ENCODE measurements at places on chromosomes 6 and 20.

DNA sequence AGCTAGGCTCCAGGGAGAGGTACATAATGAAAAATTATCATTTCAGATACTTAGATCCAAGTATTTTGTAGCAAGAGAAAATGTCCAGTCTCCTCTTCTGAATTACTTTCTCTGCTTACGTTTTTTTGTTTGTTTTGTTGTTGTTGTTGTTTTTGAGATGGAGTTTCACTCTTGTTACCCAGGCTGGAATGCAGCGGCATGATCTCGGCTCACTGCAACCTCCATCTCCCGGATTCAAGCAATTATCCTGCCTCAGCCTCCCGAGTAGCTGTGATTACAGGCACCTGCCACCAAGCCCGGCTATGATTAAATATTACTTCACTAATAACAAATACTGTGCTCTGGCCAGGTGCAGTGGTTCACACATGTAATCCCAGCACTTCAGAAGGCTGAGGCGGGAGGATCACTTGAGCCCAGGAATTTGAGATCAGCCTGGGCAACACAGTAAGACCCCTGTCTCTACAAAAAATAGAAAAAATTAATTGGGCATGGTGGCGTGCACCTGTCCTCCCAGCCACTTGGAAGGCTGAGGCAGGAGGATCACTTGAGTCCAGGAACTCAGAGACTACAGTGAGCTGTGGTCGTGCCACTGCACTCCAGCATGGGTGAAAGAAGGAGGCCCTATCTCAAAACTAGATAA is 155.0 kb upstream of the JARID2 start:
- DNase-seq, result no peak

GRCh38 chr20:5328268-5328667 is 11.5 kb upstream of the PROKR2 start:
- no peak for DNase-seq

DNA sequence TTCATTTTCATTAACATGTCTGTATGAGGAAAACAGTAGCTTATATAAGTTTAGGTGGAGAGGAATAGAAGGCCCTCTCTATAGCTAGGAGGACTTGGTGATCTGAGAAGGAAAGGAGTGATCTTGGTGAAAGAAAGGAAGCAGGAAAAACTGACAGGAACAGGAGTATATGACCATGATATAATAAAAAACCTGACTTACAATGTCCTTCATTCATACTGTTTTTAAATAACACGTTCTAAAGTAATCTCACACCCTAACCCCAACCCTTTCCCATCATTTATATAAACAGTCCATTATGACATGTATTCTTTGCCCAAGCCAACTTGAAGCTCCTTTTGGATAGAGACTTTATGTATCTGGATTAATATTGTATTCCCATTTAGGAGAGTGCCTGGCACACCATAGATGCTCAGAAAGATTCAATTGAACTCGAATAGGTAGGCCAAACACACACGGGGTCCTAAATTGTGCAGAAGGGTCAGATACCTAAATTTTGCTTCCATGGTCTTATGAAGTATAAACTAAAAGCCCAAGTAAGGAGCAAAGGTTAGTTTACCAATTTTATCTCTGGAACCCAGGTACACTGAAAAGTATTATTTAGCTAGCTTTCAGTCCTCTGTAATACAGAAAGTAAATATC is 75.9 kb downstream of the OR2B2 start:
- DNase-seq, result no peak

DNA sequence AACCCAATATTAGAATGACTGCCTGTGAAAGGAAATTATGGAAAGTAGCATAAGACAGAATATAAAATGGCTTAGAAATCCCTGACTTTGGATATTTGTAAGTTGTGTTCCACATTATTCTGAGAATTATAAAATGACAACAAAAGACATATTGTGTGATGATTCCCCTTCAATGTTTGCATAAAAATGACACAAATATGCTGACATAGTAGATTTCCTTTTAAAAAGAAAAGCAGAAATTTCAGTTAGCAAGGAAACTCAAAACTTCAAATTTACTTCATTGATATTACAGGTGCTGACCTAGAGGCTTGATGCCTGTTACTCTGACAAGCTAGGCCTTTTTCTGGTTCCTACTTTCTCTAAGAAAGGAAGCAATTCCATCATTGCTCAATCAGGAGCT is 816.9 kb upstream of the HS3ST5 start:
- no peak for DNase-seq

GRCh38 chr20:61801428-61801827 is 264.3 kb downstream of the TAF4 start:
- no peak for DNase-seq

GRCh38 chr6:12353731-12354130 is 63.6 kb downstream of the EDN1 start:
- DNase-seq, result no peak

- no peak for DNase-seq
Observed at GRCh38 chr6:112330879-112331265, 16.3 kb upstream of the RFPL4B start.

- no peak for DNase-seq
Observed at GRCh38 chr6:6386010-6386409, 65.5 kb upstream of the F13A1 start.

GRCh38 chr6:13814938-13815575 is 700 bp upstream of the MCUR1 start:
- no peak for DNase-seq

- DNase-seq, result no peak
Observed at GRCh38 chr6:95819939-95820338, 195.8 kb upstream of the FUT9 start.

DNA sequence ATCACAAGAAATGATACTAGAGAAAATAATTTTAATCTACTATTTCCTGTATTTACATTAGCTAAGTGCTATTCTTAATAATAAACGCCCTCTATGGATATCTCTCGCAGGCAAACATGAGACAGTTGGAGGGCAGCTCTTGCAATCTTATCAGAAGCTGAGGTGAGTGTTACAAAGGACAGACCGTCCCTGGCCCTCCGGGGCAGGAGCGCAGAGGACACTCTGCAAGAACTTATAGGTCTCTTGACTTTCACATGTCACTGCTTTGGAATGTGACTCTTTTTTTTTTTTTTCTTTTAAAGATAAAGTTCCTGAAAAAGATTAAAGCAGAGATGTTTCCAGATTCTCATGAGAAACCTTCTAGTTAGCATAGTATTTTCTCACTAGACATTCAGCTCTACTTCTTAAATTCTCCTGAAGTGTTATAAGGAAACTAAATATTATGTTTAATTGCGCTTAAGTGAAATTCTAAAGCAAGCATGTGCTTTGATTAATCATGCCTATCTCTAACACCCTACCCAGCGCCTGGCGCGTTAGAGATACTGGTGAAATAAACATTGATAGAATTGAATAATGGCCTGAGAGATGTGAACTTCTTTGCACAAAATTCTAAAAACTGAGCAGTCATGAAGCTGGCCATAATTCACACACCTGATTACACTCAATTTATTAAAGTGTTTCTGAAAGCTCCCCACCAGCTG is 57.4 kb downstream of the SYTL3 start:
- no peak for DNase-seq

DNA sequence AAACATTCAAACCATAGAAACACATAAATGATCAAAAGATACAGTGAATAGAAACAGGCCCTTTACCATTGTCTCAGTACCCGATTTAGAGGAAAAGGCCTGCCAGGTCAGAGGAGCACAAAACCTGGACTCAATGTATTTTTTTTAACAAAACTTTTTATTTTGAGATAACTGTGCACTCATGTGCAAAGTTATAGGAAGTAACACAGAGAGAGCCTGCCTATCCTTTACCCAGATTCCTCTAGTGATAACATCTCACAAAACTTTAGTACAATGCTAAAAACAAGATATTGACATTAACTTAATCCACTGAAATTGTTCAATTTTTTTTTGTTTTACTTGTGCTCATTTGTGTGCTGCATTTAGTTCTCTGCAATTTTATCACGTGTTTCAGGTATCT is 36.8 kb upstream of the SAMD3 start:
- DNase-seq, result no peak

DNA sequence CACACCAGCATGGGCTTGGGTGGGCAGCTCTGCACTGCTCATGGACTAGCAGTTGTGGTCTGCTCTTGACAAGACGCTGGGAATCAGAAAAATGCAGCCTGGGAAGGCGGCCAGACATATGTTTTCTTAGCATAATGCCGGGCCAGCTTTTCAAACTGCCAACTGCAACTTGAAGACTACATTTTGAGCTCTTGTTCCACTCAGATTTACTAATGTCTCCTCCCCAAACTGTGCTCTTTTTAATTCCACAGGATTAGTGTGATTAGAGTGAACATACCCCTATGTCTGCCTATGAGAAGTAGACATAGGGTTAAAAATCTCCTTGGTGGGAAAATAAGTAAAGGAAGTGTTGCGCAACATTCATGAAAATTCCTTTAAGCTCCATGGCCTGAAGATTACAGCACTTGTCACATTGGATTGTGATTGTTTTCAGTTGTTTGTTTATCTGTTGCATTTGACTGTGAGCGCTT is 5.3 kb upstream of the FNDC1 start:
- no peak for DNase-seq

DNA sequence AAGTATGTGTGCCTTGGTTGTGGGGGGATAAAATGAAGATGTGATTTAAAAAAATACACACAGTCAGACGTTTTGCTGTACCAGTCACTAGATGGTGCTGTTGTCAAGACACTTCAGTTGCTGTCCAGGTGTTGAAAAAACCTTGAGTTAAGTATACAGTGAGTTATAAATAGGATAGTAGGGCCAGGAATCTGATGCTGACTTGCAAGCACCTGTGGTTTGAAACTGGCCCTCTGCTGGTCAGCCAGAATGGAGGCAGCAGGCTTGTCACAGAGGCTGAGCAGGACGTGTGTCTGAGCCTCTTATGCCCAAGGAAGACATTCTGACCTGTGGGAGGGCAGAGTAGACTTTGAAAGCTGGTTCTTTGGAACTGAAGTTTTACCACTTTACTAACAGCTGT is 27.8 kb downstream of the RNF8 start:
- no peak for DNase-seq

- DNase-seq, result no peak
Observed at GRCh38 chr6:100472674-100473073, 8.0 kb upstream of the SIM1 start.

DNA sequence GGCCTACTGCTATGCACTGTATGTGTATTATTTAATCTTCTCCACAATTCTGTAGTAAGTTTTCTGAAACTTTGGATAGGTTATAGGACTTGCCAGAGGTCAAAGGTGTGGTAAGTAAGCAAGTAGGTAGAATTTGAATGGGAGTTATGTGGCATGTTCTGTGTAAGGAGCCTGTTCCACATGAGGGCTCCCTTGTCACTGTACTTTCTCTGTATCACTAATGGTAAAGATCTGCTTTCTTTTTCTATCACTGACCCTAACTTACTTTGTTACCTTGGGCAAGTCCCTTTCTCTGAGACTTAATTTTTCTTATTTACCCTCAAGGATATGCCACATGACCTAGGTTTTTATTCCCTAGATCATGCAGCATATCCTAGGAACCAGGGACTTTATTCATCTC is 50.3 kb downstream of the EIF2S2 start:
- no peak for DNase-seq

GRCh38 chr6:109770779-109771178 is 79.7 kb downstream of the FIG4 start:
- no peak for DNase-seq

DNA sequence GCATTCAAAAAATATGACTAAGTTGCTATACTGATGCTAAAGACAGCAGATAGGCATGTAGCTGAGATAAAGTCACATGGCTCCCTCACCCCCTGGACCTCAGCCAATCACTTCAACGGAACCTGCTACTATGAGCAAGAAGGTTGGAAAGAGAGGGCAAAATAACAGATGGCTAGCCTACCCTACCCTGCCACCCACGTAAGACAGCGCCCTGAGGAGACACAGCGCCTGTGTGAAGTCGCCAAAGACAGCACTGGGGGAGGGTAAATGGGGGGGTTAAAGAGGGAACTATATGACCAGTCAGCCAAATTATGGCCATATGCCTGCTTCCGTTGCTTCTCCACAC is 163.2 kb downstream of the RALGAPA2 start:
- DNase-seq, result no peak

DNA sequence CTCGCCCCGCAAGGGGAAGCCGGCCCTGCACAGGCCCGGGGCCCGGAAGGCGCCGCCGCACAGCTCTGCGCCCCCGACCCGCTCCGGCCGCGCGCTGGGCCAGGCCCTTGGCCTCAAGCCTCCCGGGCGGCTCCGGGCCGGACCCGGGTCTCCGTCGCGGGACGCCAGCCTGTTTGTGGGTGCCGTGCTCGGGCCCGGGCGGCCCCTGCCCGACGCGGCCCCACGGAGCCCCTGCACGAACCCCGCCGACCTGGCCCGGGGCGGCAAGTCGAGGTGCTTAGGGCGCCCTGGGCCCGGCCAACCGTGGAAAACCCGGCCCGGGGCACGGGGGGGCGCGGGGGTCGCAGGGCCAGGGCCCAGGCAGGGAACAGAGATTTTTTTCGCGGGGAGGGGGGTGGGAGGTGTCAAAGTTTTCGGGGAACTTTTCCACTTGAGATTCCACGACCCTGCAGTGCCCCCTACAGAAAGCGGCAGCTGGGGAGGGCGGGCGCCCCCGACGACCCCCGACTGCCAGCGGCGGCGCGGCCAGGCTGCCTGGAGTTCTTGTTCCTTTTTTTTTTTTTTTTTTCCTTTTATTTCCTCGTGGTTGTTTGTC is 805 bp upstream of the STX16 start:
- DNase-seq, result no peak

- DNase-seq, result no peak
Observed at GRCh38 chr20:24668791-24669190, 199.4 kb downstream of the SYNDIG1 start.

DNA sequence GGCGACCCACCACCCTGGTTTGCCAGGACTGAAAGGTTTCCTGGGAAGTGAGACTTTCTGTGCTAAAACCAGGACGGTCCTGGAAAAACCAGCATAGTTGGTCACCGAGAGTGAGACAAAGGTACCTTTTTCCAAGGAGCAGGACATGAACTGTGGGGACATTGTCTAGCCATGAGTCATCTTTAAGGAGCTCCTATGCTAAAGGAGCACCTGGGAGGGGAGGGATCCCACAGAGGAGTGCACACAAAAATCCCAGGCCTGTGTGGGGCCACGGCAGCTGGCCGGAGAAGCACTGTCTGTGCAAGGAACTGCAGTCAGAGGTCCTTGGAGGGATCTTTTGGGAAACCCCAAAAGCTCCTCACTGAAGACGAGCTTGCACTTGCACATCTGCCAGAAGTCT is 109.1 kb upstream of the PLEKHG1 start:
- no peak for DNase-seq

GRCh38 chr20:36402708-36403107 is 96.6 kb downstream of the DLGAP4 start:
- no peak for DNase-seq

- DNase-seq, result no peak
Observed at GRCh38 chr6:135693811-135694370, 157.6 kb upstream of the PDE7B start.

- no peak for DNase-seq
Observed at GRCh38 chr6:33587529-33587928, 7.5 kb upstream of the BAK1 start.

DNA sequence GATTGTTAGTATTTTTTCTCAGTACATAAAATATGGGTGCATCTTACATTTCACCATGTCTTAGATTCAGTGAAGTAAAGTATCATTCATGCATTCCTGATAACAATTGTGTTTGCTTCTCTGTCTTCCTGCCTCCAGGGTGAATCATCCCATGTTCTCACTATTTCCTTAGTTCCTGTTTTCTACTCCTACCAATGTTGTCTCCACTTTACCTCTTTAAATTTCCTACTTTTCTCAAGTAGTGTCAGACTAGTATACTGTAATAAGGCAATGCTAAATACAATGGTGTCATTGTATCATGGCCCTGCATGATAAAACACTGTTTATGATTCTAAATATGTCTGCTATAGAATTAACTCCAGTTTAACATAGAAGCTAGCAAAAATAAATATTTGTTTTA is 37.4 kb upstream of the GABRR1 start:
- DNase-seq, result no peak
